ENCODE measurements at places on chromosomes 6 and 20.
A peak's percentile ranks its signal among the peaks of the same experiment; 100 is the strongest.

GRCh38 chr6:74610352-74610751 is 595.5 kb downstream of the COL12A1 start:
- DNase-seq = no peak

DNA sequence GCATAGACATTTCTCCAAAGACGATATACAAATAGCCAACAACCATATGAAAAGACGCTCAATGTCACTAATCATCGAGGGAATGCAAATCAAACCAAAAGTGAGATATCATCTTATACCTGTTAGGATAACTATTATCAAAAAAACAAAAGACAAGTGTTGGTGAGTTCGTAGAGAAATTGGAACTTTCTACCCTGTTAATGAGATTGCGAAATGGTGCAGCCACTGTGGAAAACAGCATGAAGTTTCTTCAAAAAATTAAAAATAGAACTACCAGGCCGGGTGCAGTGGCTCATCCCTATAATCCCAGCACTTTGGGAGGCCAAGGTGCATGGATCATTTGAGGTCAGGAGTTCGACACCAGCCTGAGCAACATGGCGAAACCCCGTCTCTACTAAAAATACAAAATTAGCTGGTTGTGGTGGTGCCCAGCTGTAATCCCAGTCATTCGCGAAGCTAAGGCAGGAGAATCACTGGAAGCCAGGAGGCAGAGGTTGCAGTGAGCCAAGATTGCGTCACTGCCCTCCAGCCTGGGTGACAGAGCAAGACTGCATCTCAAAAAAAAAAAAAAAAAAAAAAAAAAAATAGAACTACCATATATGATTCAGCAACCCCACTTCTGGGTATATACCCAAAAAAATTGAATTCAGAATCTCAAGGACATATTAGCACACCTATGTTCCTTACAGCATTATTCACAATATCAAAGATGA is 170.0 kb upstream of the ZNF184 start:
- no peak for DNase-seq

DNA sequence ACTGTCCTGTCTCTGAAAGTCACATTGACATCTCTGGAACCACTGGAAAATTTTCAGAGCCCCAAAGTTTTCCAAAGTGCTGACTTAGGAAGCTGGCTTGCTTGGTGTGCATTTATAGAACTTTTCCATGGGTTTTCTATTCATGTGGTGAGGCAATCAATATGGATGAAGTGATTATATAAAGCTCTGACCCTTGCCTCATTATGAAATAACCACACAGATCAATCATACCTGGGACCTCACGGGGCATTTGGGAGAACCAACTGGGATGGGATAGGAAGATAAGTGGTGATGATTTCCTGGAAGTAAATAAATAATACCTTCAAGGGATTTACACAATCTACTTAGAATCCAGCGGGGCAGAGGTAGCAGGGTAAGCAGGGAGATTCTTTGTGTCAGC is 22.9 kb upstream of the SIM1 start:
- DNase-seq = no peak

DNA sequence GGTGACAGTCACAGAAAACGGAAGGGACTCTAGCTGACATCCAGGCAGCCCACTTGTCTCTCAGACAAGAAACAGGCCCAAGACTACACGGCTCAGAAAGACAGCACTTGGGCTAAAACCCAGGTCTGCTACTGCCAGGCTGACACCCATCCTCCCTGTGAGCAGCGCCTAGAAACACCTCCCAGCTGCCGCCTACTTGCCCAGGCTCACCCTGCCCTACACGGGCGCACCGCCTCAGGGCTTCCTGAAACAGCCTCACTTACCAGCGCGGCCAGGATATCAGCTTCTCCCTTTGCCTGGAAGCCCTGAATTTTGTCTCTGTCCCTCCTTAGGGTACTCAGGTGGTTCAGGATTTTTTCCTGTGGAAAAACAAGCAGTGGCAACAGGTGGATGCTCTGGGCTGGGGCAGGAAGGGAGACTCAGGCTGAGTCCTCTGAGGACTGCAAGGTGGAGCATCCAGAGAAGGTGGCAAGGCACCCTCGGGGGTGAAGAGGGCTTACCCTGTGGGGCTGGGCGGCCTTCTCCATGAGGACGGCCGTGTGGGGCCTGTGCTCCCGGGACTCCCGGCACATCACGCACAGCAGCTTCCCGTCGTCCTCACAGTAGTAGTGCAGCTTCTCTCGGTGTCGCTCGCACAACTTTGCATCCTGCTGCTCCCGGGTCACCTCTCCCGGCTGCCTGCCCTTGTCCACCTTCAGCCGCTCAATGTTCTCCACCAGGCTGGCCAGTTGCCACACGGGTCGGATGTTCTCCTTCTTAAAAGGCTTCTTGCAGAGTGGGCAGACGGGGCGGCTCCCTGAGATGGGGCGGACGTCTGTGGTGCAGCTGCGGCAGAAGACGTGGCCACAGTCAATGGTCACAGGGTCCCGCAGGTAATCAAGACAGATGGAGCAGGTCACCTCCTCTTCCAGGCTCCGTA is 14.8 kb downstream of the TRIM26 start:
- DNase-seq = no peak

GRCh38 chr20:50879649-50880550 is 51.3 kb downstream of the ADNP start:
- no peak for DNase-seq

GRCh38 chr20:50561379-50562078 is 51.3 kb downstream of the PTPN1 start:
- no peak for DNase-seq

- no peak for DNase-seq
Measured at GRCh38 chr6:164252948-164253347, 838.4 kb downstream of the QKI start.

DNA sequence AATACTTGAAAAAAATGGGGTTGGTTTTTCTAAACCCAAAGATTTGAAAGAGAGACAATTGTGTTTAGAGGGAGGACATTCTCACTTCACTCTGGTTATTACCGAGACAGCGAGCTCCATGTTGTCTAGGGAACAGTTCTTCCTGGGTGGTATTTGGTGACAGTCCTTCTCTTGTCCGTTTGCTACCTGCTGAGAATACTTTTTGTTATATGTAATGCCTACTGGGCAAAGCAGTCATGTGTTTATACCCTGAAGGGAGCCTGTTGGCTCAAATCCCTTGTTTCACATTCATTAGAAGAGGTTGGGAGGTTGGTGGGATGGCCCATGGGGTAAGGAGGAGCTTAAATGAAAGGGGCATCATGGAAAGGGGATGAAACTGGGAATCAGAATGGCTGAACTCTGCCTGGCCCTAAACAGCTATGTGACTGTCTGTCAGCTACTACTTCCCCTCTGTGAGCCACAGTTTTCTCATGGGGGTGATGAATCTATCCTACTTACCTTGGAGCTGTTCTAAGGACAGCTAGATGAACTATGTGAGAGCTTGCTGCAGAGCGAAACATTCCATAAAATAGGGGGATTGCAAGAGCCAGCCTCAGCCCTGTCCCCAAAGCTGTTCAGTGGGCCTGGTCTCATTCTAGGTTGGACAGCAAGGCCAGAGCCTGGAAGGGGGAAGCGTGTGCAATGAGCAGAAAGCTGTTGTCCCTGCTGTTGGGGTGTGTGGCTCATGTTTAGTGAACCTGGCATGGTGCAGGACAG is 43.5 kb downstream of the FNDC1 start:
- no peak for DNase-seq

- peak; percentile 49 for DNase-seq
Measured at GRCh38 chr6:151482290-151482689, 11.5 kb upstream of the CCDC170 start.

DNA sequence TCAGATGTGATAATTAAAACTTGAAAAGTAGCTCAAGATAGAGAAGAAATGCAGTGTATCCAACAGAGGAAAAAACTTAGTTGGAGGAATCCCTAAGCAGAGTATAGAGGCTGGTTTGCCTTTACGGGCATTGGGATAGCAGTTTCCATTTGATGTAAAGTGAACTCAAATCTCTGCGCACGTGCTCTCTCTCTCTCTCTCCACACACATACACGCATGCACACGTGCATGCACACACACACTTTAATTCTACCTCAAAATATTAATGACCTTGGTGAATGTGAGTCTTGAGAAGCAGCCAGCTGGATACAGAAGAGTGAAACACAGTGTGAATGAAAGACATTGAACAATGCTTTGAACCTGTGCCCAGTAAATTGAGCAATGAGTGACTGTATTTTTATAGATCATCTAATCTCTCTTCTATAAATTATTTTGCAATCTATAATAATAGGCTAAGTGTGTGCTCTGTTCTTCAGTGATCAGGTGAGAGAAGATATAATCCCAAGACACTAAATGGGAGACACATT is 247.7 kb upstream of the FAM83B start:
- no peak for DNase-seq

- DNase-seq = no peak
Measured at GRCh38 chr6:55388211-55388610, 60.9 kb downstream of the GFRAL start.

DNA sequence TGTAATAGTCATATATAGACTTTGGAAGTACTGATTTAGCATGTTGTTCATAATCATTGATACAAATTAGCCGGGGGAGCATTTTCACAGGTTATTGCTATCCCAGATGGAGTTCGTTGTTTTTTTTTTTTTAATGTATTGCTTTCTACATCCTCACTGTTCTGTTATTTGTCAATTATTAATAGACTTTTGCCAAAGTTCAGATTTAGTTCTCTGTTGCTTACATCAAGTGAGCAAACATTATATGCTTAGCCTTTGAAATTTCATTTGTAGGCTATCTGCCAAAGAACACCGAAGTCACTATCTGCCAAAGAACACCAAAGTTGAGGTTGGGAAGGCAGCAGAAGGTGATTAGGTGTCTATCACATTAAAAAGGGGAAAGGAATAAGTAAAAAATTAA is at the start of gene HAO1:
TSS of gene HAO1 (minus strand) at position 118 of the 400 bp plus-strand sequence. CDS start at position 82, 36 bp downstream.
- DNase-seq = no peak

- DNase-seq = no peak
Measured at GRCh38 chr20:9996944-9997343, 37.8 kb upstream of the ANKEF1 start.

DNA sequence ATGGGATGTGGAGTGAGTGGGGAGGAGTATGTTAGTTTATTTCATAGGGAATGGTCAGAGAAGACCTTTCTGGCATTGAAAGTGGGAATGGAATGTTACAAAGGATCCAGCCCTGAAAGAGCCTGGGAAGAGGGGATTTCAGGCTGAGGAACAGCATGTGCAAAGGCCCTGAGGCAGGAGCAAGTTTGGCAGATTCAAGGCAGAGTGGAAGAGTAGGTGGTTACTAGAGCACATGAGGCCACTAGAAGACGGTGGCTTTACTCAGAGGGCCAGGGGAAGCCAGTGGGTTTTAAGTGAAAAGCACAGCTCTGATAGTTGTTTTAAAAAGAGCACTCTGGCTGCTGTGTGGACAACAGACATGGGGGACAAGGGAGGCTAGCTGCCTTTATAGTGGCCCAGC is 227.2 kb downstream of the ZMYND8 start:
- DNase-seq = no peak

DNA sequence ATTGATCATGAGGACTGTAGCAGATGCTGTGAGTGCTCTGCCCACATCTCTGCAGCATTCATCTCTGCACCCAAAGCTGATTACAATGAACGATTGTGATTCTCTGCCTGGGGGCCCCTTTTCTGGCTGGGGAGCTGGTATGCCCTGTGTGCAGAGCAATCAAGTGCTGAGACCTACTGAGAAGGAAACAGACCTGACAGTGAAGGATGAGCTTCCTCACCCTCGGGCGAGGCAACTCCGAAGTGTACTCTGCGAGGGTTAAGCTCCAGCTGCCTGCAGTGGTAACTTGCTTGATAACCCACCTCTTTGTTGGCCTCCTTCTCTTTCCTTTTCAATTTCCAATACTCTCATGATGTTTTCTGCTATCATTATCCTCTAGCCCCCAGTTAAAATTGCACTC is 289.7 kb upstream of the RNF24 start:
- DNase-seq = no peak

DNA sequence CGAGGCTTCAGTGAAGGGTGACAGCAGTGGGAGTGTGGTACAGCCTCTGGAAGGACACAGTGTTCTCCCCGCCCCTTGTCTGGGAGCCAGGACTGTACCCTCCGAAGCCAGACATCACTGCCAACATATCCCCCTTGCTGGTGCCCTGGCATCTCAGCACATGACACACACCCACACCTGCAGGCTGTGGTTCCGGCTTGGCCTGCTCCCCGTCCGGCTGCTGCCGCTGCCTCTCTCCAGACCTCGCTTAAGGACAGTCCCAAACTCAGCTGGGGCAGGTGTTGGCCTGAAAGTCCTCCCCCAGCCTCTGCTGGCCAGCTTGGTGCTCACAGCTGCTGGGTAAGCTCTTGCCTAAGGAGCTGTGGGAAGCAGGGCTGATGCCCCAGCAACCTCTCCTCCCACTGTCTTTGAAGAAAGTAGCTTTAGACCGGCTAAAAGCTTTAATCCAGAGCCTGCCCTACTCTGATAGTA is 7.0 kb downstream of the EMILIN3 start:
- DNase-seq = no peak

GRCh38 chr20:31522731-31523130 is 8.5 kb downstream of the HM13 start:
- no peak for DNase-seq

GRCh38 chr6:44087623-44088022 is 39.6 kb downstream of the MRPL14 start:
- no peak for DNase-seq

GRCh38 chr6:33139596-33140206 is 52.6 kb downstream of the COL11A2 start:
- DNase-seq = no peak

- DNase-seq = no peak
Measured at GRCh38 chr6:22751223-22751622, 181.9 kb downstream of the HDGFL1 start.

- DNase-seq = no peak
Measured at GRCh38 chr6:91669154-91669870, 1082.4 kb upstream of the MAP3K7 start.

- DNase-seq = no peak
Measured at GRCh38 chr6:126444659-126445273, 104.9 kb downstream of the CENPW start.

- DNase-seq = no peak
Measured at GRCh38 chr6:149566410-149567193, 427 bp downstream of the GINM1 start.

- no peak for DNase-seq
Measured at GRCh38 chr6:142048593-142048980, 84.1 kb upstream of the GJE1 start.

- DNase-seq = no peak
Measured at GRCh38 chr20:58649288-58650180, 1.5 kb upstream of the STX16 start.

- no peak for DNase-seq
Measured at GRCh38 chr6:22350109-22350508, 53.3 kb upstream of the PRL start.

DNA sequence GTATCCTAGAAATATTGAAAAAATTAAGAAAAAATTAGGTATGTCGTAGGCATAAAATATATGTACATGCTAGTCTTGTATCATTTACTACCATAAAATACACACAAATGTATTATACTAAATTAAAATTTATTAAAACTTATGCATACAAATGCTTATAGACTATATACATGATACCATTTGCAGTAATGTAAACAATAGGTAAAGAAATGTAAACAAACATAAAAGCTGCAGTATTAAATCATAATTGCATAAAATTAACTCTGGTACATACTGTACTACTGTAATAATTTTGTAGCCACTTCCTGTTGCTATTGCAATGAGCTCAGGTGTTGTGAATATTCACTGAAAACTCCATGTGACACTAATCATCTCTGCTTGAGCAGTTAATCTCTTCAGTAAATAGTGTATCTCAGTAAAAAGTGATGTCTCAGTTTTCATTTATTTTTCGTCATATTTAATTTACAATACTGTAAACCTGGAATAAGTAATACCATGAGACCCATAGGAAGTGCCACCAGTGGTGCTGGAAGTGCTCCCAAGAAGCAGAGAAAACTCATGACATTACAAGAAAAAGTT is 29.3 kb downstream of the RALGAPB start:
- no peak for DNase-seq
